Pulmonary artery endothelial cell (primary cell): ENCODE measurements at places on chromosomes 12 and 14. TPM values are rescaled to one million over a fixed set of nuclear protein-coding genes. Genes with fewer than 3 reads are reported as not detected.
A peak's percentile ranks its signal among the peaks of the same experiment; 100 is the strongest.

DNA sequence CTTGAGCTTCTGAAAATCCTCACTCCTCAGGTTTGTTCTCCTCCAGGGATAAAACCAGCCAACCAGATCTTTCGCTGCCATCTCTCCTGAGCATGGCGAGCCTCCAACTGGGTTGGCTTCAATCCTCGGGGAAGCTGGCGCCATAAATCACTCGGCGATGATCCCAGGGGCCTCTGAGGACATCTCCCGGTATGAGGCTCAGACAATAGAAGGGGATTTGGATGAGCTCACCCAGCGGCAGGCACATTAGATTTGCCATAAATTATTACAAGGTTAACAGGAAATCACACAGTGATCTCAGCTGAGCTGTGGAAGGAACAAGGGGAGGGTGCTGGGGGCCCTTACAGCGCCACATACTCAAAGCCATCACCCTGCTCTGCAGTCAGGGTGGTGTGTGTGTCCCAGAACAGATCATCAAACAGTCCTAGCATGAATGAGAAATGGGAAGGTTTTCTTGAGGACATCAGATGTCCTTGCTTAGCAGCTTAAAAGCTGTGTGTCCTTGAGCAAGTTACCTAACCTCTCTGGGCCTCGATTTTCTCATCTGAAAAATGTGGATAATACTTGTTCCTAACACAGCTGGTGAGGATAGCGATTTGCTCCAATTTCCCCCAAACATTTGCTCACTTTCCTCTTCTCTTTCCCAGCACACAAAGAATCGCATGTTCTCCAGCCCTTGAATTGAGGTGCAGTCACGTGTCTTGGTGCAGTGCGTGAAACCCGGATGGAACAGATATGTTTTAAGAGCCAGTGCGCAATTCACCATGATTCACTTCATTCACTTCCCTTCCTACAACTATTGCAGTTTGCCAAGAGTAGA, 142.8 kb downstream of the SCARB1 start:
- peak; percentile 61 for DNase-seq

ANKRD13A gene
- total RNA-seq = 32.1 and 41.9 TPM in 2 replicates

ASB2 gene
- total RNA-seq = not detected in 2 replicates

AICDA gene
- not detected in 2 replicates for total RNA-seq
